ENCODE measurements at places on chromosomes 5 and 9.

GRCh38 chr5:151953833-151954232 is 29.2 kb upstream of the GLRA1 start:
- no peak for DNase-seq

DNA sequence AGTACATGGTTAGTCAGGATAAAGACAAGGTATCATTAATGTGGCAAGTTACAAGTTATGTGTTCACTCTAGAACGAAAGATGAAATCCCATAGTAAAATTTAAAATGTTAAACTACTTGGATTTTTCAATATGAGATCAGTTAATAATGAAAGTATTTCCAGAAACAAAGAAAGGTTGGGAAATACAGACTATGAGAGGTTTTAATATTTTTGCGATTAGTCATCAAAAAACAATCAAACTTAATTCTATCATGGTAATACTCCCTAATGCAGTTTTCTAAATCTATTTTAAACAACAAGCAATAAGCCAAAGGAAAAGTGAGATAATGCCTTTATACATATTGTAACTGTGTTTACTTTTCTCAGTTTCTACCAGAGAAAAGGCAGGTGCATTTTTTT is 10.6 kb downstream of the CDH12 start:
- no peak for DNase-seq

- DNase-seq: no peak
Observed at GRCh38 chr5:159854916-159855315, 61.4 kb upstream of the ADRA1B start.

DNA sequence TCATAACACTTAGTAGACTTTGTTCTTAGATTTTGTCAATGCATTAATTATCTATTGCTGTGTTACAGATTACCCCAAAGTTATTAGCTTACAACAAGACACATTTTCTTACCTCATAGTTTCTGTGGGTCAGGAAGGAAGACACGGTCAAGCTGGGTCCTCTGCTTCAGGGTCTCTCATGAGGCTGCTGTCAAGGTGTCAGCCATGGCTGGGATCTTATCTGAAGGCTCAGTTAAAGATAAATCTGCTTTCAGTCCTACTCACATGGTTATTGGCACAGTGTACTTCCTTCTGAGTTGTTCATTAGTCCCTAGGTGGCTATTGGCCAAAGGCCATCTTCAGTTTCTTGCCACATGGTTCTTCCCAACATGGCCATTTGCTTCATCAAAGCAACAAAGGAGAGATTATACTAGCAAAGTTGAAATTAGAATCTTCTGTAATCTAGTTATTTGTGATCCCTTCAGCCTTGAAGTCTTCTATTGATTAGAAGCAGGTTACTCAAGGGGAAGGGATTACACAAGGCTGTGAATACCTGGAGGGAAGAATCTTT is 25.2 kb downstream of the TDRD7 start:
- DNase-seq: no peak

DNA sequence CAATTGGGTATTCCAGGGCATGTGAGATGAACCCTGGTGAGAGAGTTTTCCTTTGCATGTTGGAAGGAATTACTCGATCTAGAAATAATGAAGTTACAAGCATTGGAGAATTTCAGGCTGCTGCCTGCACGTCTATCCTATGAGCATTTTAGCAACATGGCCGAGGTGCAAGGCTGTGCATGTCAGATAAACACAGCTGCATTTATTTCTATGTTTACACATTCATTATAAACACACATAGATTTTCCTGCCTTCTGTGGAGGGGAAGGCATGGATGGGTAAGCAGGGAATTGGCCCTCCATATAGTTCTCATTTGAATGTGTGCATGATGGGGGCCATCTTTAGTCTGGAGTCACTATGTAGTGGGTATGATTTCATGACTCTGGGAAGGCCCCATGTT is 42.3 kb downstream of the AOPEP start:
- DNase-seq: no peak

GRCh38 chr5:25641124-25641523 is 996.3 kb upstream of the CDH10 start:
- no peak for DNase-seq

DNA sequence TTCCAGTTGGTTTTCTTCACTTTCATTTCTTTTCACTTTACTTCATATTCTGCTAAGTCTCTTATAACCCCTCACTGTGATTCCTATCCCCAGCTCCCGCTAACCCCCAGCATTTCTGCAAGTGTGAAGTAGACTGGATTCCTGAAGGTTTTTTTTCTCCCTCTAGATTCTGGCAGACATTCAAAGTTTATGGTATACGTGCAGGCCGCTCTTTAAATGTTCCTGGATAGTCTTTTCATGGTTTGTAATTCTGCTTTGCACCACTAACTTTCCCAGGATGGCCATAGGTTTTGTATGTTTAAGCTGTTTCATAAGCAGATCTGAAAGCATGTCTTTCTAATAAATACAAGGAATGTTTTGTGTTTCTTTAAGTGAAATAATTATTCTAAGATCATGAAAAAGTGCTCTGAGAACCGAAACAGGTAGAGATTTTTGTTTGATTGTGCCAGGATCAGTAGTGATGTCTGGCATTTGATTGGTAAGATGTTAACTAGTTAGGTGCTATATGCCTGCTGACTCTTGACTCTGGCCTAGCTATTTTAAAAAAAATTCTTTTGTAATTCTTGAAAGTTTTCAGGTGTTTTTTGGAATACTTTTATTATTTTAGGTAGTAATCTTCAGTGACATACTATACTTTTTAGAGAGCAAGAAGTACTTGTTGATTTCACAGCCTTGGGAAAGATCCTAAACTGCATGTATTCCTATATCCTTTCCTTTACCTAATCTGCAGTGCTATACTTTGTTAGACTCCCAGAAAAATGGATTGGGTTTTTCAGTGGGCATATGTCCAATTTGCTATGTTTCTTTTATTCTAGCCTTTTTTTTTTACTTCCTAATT is 29.7 kb downstream of the CNOT6 start:
- DNase-seq: no peak

DNA sequence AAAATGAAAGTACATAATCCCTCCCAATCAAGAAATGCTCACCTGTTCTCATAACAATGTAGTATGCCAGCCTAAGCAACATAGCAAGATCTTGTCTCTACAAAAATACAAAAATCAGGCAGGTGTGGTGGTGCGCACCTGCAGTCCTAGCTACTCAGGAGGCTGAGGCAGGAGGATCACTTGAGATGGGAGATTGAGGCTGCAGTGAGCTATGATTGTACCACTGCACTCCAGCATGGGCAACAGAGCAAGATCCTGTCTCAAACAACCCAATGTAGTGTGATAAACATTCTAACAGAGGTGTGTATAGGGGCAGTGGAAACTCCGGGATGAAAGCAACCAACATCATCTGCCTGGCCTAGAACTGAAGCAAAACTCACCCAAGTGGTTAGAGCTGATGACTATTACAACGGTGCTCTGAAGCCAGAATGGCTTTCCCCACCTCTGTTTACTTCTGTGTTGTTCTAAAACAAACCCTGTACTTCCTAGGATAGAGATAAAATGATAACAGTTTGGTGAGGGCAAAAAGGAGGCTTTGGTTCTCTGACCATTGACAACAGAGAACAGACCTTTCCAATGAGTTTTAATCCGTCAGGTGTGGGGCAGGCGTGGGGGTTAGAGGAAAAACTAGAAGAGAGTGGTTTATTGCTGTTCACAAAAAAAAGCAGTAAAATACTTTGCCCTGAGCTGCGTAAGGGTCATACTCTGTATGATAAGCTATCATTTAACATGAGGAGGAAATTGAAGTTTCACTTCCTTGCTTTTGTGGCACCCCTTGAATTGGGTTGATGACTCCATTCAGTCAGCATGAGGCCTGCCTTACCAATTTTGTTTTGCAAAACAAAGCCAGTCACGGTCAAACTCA is 18.9 kb downstream of the WNT8A start:
- DNase-seq: no peak

GRCh38 chr9:75707191-75707590 is 183.3 kb upstream of the PCSK5 start:
- no peak for DNase-seq

DNA sequence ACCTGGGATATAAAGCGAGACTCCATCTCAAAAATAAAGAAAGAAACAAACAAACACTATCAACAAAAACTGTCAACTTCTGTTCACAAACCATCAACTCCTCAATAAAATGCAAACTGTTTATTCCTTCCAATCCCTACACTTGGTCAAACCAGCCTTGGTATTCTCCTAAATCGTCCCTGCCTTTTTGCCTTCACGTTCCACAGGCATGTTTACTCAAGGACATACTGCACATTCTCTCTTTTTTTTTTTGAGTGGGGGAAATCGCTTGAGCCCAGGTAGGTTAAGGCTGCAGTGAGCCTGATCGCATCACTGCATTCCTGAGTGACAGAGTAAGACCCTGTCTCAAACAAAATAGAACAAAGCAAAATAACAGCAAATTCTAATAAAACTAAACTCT is 13.0 kb downstream of the UBAP2 start:
- DNase-seq: no peak

DNA sequence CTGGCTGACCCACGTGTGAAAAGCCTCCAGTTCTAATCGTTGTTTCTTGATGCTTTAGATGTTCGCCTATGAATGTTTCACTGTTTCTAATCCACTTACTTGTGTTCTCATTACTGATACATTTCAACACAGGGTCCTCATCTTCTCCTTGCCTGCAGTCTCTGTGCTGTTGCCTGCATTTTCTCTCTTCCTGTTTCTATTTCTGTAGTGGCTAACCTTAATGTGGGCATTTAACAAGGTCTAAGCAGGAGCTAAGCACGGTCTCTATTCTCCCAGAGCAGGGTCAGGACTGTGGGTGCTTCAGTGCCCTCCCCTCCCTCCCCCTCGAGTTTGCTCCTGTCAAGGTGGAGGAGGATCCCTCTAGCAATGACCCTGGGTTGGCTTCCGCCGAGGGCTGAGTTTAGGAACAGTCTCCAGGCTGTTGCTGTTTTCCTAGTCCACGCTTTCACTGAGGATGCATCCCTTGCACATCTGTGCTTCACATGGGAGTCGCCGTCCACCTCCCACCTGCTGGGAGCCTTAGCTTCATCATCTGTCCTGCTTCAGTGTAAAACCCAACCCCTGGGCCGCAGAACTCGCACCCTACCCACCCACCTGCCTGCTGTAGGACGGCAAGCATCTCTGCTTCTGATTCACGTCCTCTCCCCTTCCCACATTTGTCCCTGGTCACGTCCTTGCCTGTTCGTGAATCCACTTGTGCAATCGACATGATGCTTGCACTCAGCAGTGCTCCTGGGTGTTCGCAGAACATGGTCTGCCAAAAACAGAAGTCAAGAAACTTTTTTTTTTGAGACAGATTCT is 2.4 kb upstream of the EXOC3 start:
- no peak for DNase-seq

GRCh38 chr5:44187973-44188372 is 201.2 kb downstream of the FGF10 start:
- no peak for DNase-seq

GRCh38 chr9:10512144-10512543 is 100.7 kb downstream of the PTPRD start:
- DNase-seq: no peak

DNA sequence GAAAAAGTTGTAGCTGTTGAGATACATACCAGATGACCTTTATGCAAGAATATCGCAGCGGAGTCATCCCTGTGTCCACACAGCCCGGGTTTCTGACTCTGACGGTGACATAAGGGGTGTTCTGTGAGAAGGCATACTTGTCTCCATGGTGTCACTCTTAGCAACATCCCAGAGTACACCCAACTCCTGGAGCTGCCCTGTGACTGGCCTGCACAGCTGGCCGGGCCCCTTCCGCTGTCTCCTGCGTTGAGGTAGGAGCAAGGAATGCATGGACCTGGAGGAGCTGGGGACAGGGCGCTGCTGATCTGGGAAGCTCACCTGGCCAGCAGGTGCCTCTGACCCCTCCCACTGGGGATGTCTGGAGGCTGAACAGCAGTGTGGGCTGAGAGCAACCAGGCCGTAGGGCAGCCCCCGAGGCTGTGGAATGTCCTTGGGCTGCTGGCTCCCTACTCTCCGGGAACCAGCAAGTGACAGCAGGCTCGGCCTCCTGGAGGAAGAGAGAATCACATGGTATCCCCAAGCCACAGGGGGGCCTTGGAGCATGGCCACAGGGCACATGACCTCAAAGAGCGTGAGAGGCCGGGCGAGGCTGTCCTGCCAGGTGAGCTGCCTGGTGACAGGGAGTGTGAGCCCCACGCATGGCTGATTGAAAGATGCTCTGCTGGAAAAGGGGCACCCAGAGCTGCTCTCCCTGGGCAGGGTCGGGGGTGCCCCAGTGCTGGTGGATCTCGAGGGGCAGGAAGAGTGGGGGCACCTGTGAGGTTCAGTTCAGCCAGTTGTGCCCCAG is 113.4 kb downstream of the MRPL36 start:
- DNase-seq: no peak

GRCh38 chr5:82276800-82277612 is 1.1 kb downstream of the RPS23 start:
- no peak for DNase-seq

DNA sequence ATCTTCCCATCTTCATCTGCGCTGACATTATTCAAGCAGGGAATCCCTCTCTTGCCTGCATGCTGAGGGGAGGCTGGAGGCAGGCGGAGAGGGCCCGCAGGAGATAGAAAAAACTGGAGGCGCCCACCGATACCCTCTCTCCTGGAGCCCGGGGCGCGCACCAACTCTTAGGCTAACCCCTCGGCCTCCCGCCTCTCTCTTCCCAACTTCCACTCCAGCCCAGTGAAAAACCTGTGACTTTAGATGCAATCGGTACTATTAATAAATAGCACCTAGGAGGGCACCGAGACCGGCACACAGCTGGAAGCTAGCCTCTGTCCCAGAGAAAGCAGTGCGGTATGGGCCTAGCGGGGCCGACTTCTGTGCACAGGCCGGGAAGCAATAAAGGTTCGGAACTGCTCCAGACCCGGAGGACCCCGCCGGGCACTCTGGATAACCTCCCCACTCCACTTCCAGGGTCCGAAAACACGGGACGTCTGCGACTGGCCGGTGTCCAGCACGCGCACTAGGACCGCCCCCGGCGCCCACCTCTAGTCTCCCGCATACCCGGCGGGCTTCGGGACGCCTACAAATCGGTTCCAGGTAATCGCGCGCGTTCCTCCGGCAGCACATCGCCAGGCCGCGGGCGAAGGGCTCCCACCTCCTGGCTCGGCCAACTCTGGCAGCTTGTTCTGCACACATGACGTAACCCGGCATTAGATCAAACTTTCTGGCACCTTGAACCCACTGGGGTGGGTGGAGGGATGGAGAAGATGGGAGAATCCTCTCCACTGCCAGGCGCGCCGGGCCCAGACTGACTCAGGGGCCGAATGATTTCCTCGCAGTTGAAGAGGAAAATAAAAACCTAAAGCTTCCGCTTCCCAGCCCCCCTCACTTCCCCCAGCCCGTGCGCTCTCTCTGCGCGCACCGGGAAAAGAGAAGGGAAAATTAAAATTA is 1.4 kb downstream of the EFNA5 start:
- DNase-seq: no peak

- DNase-seq: no peak
Observed at GRCh38 chr5:73380710-73381589, 67.6 kb downstream of the FOXD1 start.
